K562 (cell line): ENCODE measurements at places on chromosomes 2 and 18.
A peak's percentile ranks its signal among the peaks of the same experiment; 100 is the strongest.

DNA sequence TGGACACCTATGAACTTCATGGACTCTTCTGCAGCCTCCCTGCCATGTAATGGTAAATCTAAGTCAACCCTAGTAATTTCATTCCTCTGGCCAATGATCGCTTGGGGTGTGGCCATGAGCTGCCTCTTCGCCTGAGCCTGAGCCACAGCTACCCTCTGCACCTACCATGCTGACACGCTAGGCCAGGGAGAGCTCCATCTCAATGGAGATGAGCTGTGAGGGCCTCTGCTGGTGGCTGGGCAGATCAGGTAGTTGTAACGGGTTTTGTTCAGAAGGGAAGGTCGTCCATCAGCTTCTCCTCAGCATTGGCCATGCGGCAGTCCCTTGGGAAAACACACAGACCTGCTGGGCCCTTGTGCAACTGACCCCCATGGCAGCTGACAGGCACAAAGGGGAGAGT is 24.4 kb downstream of the MPHOSPH10 start:
- peak; percentile 56 for DNase-seq

DNA sequence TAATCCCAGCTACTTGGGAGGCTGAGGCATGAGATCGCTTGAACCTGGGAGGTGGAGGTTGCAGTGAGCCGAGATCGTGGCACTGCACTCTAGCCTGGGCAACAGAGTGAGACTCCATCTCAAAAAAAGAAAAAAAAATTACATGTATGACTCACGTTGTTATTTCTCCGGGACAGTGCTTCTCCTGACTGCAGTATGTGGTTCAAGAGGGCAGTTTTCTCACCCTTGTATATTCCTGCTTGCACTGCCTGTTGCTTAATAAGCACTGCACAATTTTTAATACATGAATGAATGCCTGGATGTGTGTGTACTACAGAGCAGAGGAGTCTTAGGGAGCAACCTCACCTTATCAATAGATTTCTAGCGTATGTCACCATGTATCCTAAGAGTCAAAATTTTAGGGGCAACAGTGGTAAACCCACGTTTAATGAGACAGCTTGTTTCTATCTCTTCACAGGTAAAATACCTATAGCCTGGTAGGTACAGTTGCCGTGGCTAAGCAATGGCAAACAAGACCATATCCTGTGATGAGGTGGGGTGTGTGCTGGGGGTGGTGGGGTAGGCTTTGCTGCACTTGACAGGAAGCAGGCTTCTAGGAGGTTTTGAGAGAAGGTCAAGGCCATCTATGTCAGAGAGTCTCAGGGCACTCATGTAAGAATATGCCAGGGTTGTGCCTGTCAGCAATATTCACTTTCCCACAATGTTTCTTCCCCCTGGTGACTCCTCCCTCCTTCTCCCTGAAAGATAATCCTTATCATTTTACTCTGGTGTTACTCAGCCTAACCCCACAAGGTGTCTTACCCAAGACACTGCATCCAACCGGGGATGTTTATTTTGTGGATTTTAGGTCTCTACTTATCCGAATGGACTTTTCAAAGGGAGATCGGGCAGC is 36.9 kb upstream of the MEX3C start:
- no peak for DNase-seq

- DNase-seq, result no peak
Observed at GRCh38 chr18:6414118-6414722, 491 bp downstream of the L3MBTL4 start.

GRCh38 chr2:202270487-202270886 is 4.9 kb downstream of the NOP58 start:
- DNase-seq, result no peak

- no peak for DNase-seq
Observed at GRCh38 chr18:21100146-21100545, 11.5 kb downstream of the ROCK1 start.

- no peak for DNase-seq
Observed at GRCh38 chr2:181305301-181306123, 151.7 kb upstream of the ITGA4 start.

- DNase-seq, result no peak
Observed at GRCh38 chr2:18077231-18077630, 198.8 kb downstream of the KCNS3 start.

DNA sequence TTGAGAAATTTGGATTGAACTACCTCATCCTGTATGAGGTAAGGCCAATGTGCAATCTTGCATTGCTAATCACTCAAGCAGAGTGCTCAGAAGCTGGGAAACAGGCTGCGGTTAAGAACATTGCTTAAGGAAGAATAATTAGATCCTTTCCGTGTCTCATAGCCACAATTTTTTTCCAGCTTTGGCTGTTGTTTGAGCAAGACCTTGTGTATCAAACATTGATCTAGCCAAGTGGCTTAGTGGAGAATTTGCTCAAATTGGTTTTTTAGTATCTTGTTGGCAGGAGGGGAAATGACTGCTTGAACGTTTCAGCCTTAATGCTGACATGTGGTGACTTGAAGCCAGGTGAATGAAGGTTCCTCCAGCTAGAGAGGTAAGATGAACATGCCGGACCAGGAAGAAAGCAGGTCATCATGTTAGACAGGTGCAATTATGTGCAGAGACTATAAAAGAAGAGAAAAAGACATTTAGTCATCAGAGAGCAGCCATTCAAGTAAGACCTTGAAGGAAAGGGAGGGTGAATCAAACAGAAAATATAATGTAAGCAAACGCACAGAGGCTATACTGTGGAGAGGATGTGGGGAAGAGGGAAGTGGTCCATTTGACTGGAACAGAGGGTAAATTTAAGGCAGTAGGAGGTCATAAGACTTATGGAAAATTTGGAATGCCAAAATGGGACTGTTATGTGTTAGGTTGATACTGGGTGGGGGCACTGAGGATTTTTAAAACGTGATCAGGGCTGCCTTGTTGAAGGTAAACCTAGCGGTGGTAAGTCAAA is 98.9 kb upstream of the CYP1B1 start:
- no peak for DNase-seq
